NCI-H82 (cell line): ENCODE measurements at places on chromosomes 5 and 9.

DNA sequence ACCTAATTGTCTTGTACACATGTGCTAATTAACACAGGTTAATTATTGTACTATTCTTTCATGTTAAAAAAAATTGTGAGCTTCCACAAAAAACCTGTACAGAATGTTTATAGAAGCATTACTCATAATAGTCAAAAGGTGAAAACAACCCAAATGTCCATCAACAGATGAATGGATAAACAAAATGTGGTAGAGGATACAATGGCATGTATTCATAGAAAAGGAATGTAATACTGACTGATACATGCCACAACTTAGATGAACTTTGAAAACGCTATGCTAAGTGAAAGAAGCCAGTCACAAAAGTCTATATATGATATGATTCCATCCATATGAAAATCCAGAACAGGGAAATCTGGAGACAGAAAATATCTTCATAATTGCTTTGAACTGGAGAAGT, 25.6 kb downstream of the RRAGA start:
- DNase-seq = no peak

DNA sequence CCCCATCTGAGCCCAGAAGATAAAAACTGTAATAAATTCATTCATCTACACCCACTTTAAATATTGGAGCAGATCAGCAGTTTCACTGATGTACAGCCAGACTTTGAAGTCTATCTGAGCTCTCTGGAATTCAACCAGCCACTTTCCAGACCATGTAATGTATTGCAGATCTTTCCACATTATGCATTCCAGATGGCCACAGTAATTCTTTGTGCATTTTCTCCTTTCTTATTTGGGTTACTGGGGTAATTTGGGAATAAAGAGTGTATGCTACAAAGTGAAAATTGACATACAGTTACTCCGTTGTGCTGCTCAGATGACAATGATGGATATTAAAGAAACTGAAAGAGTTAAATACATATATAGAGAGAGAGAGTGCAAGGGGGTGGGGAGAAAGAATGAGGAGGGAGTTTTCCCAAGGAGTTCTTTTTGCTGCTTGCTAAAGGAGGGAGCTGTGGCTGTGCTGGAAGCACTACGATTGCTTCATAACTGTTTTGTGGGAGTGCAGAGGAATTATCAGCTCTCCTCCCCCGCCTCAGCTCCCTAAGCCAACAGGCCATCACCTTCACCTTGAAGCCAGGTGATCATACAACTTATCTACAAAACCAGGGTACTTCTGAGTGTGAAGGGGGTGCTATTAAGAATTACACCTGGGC, 152.8 kb downstream of the GAS1 start:
- no peak for DNase-seq

GRCh38 chr5:170287532-170287931, 10.0 kb downstream of the LCP2 start:
- DNase-seq = no peak

DNA sequence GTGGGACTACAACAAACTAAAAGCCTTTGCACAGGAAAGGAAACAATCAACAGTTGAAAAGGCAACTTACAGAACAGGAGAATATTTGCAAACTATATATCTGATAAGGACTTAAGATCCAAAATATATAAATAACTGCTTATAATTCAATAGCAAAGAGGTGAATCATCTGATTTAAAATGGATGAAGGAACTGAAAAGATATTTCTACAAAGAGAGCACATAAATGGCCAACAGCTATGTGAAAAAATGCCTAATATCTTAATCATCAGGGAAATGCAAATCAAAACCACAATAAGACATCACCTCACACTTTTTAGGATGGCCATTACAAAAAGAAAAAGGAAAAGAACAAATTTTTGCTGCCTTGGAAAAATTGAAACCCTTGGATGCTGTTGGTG, 100.4 kb downstream of the LURAP1L start:
- DNase-seq = no peak

DNA sequence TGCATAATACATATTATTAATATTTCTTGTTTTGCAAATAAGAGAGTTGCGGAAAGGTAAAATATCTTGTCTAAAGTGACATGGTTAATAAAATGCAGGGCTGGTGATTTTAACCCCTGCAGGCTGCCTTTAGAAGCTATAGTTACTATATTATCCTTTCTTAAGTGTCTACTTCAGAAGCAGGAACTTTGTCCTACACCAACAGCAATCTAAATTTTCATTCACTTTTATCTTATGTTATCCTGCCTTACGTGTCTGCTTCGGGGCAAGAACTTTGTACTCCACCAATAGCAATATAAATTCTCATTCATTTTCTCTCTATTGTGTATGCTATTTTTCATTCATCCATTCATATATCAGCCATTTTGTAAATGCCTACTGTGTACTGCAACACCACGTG, 719.5 kb downstream of the TLR4 start:
- no peak for DNase-seq

DNA sequence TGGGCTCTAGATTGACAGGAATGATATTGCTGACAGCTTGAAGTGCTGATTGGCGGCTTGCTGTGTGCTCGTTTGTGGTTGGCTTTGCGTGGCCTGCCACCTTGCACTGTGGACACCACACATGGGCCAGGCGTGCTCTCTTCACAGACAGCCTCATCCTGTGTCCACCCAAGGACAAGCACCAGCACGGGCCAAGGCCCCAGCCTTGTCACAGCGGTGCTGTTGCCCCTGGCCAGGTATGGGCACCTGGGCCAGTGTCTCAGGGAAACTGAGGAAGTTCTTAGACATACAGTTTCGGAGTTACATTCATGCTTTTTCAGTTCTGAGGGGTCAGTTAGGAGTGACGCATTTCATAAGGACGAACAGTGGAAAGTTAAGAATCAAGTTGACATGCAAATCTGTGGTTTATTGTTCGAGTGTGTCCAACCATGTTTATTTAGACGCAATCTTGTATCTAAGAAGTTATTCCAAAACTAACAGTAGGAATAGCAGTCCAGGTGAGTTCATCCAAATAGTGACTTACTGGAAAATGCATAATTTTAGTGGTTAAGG, 125.9 kb downstream of the EHMT1 start:
- no peak for DNase-seq

DNA sequence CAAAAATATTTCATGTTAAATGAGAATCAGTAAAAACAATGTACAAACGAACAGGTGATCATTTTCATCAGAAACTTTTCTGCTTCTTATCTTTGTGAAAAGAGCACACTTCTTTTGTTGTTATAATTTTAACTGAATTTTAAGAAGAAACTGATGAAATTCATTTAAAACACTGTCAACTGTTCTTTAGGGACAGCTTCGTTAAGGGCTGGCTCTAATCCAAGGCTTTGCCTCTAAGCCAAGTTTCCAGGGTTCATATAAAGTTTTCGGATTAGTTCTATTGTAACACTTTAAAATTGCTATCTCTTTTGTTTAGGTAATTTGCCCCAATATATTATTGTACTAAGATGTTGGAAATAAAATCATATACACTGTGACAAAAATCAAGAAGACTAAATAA, 559.2 kb downstream of the TUSC1 start:
- DNase-seq = no peak

- peak; percentile 53 for DNase-seq
Measured at GRCh38 chr9:95508242-95508967, 8.4 kb downstream of the PTCH1 start.

DNA sequence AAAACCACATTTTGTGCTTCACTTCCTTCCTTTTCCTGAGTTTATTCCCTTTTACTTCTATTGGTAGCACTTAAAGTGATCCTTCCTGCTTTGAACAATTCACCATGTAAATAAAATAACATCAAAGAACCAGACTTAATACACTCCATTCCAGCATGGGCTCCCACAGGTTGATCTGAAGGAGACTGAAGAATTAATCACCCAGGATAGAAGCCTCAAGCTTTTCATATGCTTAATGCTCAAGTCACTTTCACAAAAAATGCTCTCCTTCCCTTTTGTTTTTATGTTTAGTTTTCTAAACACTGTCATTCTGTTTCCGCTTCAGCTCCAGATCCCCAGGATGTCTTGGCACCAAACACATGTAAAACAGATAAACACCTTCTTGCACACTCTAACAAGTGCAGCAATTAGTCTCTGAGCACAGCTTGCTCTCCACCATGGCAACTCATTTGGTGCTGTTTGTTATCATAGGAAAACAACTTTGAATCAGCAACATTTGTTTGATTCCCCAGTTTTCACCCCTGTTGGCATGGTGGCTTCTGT, 37.0 kb downstream of the DMRTA1 start:
- no peak for DNase-seq

DNA sequence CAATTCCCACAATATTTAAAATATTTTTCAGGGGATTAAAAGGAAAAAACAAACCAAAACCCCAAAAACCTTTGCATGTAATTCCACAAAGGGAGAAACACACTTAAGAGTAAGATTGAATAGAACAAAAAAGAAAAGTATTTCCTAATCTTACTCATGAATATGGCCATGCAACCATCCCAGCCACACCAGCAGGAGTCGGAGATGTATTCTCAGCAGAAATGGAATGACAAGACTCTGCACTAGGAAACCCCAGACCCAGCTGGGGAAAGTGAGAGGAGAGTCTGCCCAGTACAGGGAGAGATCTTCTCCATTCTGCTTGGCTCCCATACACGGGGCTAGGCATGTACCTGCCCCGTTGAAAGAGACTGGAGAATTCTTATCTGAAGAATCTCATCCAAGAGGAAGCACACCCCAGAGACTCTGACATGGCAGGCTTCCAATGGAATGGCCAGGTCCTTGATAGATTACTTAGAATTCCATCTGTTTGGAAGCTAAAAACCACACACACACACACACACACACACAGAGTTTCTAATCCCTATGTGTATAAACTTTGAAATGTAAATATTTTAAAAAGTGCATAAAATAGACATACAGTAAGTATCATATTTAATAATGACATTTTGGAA, 118.8 kb downstream of the GADD45G start:
- peak; percentile 13 for DNase-seq

- DNase-seq = no peak
Measured at GRCh38 chr5:53034832-53035231, 45.7 kb downstream of the ITGA2 start.

DNA sequence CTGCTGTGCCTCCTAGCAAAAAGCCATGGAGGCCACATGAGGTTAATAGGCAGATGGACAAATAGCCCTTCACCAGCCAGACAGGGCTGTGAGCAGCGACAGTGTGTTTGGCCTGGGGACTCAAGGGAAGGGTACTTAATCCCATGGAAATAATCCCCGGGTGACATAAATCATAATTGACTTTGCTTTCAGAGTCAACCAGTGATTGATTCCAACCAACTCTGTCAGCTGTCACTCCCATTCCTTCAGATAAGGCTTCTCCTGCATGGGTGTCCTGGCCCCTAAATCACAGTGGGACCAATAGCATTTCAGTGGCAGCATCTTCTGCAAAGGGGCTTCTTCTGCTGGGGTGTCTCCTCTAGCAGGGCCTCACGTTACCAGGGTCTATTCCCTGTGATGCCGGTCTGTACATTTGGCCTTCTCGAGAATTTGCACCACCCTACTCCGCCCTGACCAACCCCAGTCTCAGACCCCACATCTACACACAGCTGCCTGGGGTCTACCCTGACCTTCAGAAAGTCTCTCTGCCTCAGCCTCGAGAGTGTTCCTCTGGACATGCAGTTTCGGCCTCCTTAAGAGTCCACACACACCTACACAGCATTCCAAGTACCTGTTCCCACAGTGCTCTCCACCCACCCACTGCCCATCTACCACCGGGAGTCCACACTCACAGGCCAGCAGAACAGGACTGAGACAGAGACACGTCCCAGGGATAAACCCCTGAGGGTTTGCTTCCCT, 3.7 kb downstream of the CLTB start:
- DNase-seq = peak; percentile 78

- no peak for DNase-seq
Measured at GRCh38 chr9:100129772-100130171, 30.7 kb downstream of the INVS start.

DNA sequence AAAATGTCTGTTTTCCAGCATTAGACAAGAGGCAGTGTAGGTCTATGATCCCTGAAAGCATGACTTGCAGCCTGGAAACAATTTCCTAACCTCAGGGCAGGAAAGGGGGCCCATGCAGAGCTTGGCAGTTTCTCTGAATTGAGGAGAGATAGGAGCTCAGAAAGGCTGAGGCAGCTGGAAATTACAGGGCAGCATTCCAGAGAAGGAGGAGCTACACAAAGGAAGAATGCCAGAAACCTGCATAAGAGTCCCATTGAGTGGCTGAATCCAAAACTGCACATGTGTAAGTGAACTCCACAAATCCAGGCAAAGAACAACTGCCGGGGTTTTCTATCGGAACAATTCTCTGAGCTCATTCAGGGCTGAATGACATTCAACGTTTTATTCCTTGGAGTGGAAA, 346.8 kb downstream of the PIK3R1 start:
- DNase-seq = no peak

DNA sequence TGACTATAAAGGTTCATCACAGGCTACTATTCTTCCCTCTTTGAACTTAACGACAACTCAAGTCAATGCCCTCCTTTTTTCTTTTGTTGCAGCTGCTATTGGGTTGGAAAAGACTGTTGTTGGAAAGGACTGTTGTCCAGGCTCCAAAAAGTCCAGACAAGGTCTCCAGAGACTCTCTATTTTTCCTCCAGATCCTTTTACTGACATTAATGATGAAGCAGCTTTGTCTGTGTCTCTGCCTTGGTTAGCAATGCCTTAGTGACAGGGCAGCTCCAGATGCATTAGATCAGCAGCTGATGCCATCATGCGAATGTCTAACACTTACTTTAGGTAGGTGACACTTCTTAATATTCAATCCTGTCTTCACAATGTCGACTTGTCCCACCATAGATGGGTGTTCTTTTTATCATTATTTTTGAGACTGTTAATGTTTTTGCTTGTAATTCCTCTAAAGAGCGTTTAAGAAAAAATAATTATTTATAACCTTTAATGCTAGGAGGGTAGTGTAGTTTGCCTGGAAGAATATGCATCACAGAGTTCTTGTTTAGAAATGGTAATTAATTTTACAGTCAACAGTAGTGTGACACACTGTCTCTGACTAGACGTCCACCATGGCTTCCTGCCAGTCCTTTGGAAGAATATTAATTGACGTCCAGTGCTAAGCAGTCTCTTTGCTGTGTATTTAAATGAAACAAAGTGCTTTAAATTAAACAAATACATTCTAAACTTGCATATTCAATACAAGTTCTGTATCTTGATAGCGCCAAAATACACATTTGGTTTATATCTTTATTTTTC, 492.2 kb downstream of the NR2F1-AS1 start:
- DNase-seq = no peak

DNA sequence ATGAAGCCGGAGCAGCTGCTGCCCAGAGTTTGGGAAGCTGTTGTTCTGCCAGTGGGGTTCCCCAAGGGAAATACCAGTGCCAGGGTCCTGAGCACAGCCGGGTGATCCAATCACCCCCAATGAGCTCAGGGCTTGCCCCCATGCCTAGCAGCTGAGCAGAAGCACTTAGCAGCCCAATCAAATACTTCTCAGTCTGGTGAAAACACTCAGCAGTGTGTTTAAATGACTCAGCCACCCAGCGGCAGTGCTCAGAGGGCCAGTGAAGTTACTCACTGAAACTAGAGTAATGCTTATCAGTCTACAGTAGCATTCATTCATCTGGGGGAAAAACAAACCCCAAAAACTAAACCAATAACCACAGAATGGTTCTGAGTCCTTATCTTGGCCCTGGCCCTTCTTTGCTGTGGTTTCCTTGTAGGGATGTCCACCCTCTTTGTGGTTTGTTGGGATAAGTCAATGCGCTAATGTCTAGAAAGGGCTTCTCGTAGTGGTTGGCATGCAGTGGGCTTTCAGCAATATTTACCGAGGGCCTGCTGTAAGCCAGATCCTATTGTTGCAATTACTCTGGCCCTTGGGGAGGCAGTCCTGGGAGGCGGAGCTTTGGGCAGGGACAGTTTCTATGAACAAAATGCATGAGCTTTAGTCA, 43.1 kb downstream of the LHX2 start:
- DNase-seq = no peak
